ENCODE measurements at places on chromosomes 2 and 18.

DNA sequence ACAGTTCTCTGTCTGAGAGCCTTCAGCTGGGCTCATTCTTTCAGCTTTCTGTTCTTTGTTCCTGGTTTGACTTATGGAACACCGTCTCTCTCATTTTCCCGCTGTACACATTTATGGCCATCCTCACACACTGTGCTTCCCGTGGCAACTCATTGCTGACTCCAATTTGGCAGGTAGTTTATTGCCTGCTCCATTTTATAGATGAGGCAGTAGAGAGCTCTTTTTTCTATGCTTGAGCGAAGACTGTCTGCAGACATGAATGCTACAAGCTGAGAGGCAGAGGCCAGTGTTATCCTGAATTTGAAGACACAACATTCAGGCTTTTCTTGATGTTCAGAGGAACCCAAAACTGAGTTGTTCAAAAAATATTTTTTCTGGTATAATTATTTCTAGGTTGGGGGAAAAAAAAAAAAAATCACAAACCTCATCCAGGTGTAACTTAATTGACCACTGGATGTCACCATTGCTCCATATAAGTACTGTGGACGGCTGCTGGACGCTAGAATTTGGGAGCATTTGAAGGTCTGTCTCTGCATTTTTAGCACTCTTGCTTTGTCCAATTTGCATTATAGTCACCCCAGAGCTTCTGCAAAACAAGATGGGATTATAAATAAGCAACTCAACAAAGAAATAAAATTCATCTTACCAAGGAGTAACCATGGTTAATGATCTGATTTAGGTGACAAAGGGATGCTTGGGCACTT, 83.5 kb downstream of the HRH4 start:
- peaks cover 5% of the 10 kb centered on the region for H3K27me3 ChIP-seq
- no peak overlapping the region for H3K27ac ChIP-seq
- no peaks in the 10 kb centered on the region for H3K4me1 ChIP-seq
- no peaks in the 10 kb centered on the region for H3K36me3 ChIP-seq
- DNase-seq = no peak

GRCh38 chr2:168671932-168672331, 130.5 kb upstream of the NOSTRIN start:
- DNase-seq = no peak
- H3K4me1 ChIP-seq = peaks cover 15% of the 10 kb centered on the region
- no peaks in the 10 kb centered on the region for H3K27me3 ChIP-seq
- H3K36me3 ChIP-seq = peaks cover 5% of the 10 kb centered on the region
- no peak overlapping the region for H3K27ac ChIP-seq

DNA sequence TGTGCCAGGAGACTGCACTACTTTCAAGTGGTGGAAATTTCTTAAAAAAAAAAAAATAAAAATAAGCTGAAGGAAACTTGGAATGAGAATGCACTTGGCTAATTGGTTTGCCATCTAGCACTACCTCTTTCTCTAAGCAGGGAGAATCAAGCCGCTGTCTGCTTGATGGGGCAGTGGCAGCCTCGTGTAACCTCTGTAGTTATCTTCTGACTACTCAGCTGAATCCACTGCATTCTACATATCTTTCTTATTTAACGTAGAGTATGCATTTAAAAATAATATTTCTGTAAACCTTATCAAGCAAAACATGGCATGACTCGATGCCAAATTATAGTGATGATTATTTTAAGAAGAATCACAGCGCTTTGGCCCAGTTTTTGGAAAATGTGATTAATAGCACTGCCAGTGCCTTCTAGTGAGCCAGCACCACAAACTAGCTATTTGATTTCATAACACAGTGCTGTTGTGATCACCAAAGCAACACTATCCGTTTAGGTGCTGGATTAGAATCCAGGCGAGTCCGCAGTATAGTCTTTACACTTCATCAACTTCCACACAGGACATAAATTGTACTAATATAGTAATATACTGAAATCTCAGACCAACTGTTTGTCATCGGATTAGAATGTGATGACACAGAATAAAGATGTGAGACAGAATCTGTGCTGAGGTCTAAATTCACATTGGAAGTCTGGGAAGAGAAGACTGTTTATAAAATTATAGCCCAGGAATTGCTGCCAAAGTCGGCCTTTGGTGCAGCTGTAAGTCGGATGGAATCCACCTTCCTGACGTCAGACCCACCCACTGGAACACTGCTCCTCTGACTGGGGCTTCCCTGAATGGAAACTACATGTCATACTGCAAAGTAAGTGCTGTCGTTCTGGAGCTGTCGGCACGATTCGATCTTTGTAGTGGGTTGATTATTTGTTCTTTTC, 136.5 kb upstream of the ETAA1 start:
- no peaks in the 10 kb centered on the region for H3K4me1 ChIP-seq
- H3K27me3 ChIP-seq = no peaks in the 10 kb centered on the region
- H3K4me3 ChIP-seq = no peak overlapping the region
- H3K27ac ChIP-seq = no peak overlapping the region
- H3K36me3 ChIP-seq = no peaks in the 10 kb centered on the region
- DNase-seq = no peak

GRCh38 chr2:225895126-225895525, 495.6 kb downstream of the NYAP2 start:
- no peaks in the 10 kb centered on the region for H3K36me3 ChIP-seq
- no peaks in the 10 kb centered on the region for H3K27me3 ChIP-seq

DNA sequence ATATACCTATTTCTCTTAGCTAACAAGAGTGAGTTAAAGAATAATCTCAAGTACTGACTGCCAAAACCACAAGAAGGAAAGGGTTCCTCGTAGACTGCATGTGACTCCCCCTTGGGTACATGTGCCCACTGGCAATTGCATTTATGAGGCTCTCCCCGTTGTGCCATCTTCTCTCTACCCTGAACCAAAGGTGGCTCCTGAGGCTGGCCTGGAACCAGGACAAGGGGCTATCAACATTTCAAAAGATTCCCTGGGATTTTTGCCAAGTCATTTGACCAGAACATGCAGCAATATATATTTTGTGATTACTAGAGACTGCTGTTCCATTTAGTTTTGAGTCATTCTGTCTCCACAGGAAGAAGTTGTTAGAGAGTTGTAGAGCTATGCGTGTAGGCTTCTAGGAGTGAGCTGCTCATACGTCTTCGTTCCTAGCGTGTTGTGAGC, 45.8 kb downstream of the LAMA3 start:
- no peaks in the 10 kb centered on the region for H3K36me3 ChIP-seq
- peaks cover 16% of the 10 kb centered on the region for H3K27me3 ChIP-seq
- H3K4me3 ChIP-seq = no peak overlapping the region
- no peak for DNase-seq
- no peak overlapping the region for H3K27ac ChIP-seq
- no peaks in the 10 kb centered on the region for H3K4me1 ChIP-seq

DNA sequence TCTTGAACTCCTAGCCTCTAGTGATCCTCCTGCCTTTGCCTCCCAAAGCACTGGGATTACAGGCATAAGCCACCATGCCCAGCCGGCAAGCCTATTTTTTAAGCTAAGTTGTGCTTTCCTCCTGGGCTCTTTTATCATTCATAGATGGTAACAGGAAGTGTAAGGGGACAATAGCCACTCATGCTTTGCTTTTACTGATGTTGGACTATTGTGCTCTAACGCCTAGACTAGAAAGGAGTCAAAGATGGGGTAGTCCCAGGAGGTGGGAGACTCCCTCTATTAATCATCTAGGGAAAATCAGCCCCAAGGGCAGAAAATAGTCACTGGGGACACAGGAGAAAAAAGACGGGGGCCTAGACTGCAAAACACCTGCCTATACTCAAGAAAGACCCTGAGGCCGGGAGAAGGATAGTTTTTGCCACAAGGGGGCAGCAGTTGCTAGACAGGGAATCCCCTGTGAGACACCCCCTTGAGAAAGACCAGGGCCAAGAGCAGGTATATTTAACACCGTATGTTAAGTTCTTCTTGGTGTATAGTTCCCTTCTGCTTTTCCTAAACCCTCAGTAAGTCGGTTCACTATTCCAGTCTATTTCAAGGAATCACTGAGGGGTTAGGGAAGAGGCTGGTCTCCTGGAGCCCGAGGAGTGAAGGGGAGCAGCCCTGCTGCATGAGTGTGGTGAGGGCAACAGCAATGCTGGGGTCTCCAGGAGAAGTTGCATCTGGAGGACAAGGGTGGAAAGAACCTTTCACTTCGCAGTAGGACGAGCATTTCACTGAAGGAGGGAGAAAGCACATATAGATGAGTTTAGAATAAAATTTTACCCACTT, 2.1 kb upstream of the CXCR1 start:
- peak overlapping the region; percentile 74 for H3K27ac ChIP-seq
- H3K27me3 ChIP-seq = peaks cover 4% of the 10 kb centered on the region
- peaks cover 21% of the 10 kb centered on the region for H3K36me3 ChIP-seq
- H3K4me1 ChIP-seq = peaks cover 60% of the 10 kb centered on the region

- DNase-seq = no peak
- H3K27ac ChIP-seq = peak overlapping the region; percentile 29
These were observed 13.9 kb downstream of the STAT1 start for GRCh38 chr2:190999949-191000665.

DNA sequence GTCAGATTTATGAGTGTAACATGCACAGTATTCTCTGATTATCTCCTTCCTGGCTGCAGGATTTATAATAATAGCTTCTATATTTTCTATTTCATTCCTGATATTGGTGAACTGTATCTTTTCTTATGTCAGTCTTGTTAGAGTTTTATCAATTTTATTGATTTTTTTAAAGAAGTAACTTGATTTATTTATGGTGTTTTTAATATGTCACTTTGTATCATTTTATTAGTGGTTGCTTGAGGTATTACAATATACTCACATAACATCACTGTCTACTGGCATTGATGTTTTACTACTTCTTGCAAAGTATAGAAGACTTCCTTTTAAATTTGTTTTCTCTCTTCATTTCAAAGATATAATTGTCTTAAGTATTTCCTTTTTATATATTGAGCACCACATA, 270.5 kb upstream of the GYPC start:
- no peaks in the 10 kb centered on the region for H3K4me1 ChIP-seq
- H3K36me3 ChIP-seq = no peaks in the 10 kb centered on the region

GRCh38 chr2:176702131-176702530, 432.9 kb downstream of the MTX2 start:
- DNase-seq = no peak
- no peaks in the 10 kb centered on the region for H3K36me3 ChIP-seq
- no peak overlapping the region for H3K27ac ChIP-seq
- H3K4me3 ChIP-seq = no peak overlapping the region
- H3K4me1 ChIP-seq = no peaks in the 10 kb centered on the region
- peaks cover 4% of the 10 kb centered on the region for H3K27me3 ChIP-seq

DNA sequence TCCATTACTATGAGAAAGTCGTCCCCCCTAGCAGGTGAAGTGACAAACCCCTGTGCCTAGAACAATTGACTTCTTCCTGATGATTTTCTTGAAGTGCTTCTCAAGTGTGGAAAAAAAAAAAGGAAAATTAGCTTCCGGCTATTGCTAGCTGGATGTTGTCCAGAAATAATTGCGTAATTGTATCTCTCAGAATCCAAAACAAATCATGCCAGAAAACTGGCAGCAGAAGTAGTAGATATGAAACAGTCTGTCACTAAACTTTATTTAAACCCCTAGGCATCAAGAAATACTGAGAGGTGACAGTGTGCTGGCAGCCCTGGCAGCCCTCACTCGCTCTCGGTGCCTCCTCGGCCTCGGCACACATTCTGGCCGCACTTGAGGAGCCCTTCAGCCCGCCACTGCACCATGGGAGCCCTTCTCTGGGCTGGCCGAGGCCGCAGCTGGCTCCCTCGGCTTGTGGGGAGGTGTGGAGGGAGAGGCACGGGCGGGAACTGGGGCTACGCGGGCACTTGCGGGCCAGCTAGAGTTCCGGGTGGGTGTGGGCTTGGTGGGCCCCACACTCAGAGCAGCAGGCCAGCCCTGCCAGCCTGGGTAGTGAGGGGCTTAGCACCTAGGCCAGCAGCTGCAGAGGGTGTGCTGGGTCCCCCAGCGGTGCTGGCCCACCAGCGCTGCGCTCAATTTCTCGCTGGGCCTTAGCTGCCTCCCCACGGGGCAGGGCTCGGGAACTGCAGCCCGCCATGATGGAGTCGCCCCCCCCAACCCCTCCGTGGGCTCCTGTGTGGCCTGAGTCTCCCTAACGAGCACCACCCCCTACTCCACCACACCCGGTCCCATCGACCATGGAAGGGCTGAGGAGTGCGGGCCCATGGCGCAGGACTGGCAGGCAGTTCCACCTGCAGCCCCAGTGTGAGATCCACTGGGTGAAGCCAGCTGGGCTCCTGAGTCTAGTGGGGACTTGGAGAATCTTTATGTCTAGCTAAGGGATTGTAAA, 80.5 kb upstream of the ABCA12 start:
- peaks cover 3% of the 10 kb centered on the region for H3K27me3 ChIP-seq
- DNase-seq = no peak
- no peaks in the 10 kb centered on the region for H3K4me1 ChIP-seq
- H3K36me3 ChIP-seq = no peaks in the 10 kb centered on the region
- no peak overlapping the region for H3K4me3 ChIP-seq

GRCh38 chr18:47754311-47755101, 176.0 kb downstream of the SMAD2 start:
- no peak overlapping the region for H3K27ac ChIP-seq
- no peak overlapping the region for H3K4me3 ChIP-seq
- H3K27me3 ChIP-seq = peaks cover 7% of the 10 kb centered on the region
- no peaks in the 10 kb centered on the region for H3K36me3 ChIP-seq
- peaks cover 5% of the 10 kb centered on the region for H3K4me1 ChIP-seq

GRCh38 chr2:10305715-10306114, 3.0 kb downstream of the HPCAL1 start:
- no peaks in the 10 kb centered on the region for H3K27me3 ChIP-seq

DNA sequence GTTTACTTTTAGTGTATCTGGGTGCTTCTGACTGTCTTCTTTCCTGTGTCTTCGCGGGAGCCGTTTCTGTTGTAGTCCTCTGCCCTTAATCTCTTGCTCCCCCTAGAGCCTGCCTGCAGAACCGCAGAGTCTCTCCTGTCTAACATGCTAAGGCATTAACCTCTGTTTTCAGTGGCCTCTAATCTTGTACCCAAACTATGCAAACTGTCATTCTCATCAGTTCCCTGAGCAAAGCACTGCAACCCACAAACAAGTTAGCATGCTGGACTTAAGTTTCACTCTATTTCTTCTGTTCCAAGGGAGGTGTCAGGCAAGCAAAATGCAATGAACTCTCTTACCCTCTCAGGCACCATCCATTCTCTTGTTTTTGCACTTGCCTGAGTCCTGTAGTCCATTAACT, 138.4 kb downstream of the OTX1 start:
- H3K4me1 ChIP-seq = no peaks in the 10 kb centered on the region
- H3K4me3 ChIP-seq = no peak overlapping the region

DNA sequence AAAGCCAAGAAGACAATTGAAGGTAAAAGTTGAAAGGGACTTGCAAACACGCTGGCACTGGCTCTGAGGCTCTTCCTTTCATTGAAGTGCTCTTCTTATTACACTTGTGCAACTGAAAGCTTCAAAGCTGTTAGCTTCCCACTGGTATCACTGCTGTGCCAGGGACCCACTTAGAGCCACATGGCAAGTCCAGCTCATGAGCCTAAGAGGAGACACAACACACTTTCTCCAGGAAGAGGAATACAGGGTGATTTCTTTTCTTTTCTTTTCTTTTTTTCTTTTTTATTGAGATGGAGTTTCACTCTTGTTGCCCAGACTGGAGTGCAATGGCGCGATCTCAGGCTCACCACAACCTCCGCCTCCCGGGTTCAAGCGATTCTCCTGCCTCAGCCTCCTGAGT, 218.2 kb downstream of the ATAD2B start:
- DNase-seq = no peak
- no peak overlapping the region for H3K4me3 ChIP-seq
- H3K4me1 ChIP-seq = peaks cover under 1% of the 10 kb centered on the region

Measured in immature natural killer cell (primary cell).